Neural progenitor cell (in vitro differentiated cells): ENCODE measurements at places on chromosomes 5 and 9.
A peak's percentile ranks its signal among the peaks of the same experiment; 100 is the strongest.

DNA sequence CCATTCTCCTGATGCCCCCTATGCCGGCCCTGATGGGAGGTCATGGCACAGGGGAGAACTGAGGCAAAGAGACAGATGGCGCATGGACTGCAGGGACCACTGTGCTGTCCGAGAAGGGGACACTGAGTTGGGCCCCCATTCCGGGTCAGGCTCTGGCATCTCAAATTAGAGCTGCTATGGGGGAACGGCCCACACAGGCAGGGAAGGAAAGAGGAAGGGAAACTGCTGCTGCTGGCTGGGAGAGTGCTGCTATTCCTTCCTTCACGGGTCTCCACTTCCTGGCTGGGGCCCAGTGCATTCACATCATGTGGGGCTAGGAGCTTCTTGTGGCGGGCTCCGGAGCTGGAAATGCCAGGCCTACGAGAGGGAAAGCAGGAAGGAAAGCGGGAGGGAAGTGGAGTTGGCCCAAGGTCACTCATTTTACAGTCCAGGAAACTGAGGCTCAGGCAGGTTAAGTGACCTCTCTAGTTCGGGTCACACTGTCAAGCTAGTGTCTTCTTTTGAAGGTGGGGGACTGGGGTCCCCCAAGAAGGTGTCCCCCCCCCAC is 1.3 kb upstream of the CARD19 start:
- peak; percentile 27 for DNase-seq

DNA sequence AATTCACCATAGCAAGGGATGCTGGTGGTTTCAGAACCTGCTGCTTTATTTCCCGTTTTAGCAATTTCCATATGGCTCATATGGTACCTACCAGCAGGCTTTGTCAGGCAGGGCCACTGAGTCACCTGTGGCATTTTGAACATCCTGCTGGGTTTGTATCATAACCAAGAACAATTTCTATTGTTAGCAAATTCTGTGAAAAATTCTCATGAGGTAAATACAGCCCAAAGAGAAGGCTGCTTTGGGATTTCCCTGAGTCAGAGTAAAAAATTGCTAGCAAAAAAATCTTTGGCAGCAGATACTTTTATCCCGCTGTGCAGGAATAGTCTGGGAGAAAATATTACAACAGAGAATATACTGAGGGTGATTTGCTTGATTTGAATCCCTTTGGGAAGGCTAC is 52.7 kb downstream of the PRR16 start:
- no peak for DNase-seq

DNA sequence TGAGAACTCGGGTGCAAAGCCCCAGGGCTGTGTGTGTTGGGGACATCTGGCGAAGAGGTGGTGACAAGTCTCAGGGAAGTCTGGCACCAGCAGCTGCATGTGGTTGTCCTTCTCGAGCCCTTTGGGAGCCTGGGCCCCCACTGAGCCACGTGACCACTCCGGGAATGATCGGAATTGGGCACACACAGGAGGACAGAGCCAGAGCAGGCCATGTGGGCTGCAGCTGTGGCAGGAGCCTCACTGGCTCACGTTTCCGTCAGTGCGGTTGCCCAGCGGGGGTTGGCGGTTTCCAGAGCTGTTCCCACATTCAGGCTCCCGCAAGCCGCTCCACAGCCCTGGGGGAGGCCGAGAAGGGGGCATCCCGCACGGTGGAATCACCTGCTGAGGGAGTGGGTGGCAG is 6.8 kb upstream of the CEL start:
- no peak for DNase-seq

DNA sequence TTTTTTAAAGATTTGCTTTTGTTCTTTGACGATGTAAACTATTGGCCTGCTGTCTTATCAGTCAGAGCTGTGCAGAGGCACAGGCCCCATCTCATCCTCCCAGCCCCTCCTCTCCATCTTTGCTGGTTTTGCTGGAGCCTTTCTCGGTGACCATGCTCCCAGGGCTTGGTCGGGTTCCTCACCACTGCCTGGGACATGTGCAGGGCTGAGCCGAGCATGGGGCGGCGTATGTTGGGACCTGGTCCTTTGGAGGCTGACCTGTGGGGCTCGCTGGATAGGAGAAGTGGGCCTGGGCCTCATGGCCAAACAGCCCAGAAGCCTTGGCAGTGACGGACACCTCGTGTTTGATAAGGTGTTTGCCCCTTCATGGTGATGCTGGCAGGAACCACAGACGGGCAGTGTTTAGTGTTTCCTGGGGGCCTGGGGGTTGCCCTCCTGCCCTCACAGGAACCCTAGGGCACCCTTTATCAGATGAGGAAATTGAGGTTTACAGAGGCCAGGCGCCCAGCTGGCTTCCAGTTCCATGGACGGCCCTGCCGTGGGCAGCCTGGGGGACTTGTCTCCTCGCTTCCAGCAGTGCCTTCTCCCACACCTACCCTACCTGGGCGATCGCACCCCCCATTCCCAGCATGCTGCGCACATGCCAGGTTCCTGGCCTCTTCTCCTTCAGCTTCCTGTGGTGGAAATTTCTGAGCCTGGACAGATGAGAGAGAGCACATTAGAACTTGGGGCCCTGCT is 27.6 kb downstream of the TRAF2 start:
- DNase-seq, result no peak

DNA sequence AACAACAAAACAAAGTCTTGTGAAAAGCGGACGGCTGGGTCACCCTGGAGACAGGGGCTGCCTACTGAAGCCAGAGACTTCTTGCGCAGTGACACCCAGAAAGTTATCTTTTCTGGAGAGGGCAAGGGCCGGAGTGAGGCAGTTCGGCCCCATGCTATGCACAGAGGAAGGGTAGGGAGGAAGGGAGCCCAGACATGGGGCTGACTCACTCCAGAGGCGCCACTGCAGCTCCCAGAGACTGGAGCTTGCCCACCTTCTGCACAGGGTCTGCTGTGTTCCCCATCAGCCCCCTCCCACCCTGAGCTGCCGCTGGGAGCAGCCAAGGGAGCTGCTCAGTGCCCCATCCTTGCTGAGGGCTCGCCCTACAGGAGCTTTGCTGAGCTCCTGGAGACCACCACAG is 13.3 kb downstream of the SLC6A3 start:
- DNase-seq, result no peak

- no peak for DNase-seq
These were observed 223 bp downstream of the NR3C1 start for GRCh38 chr5:143403334-143403592.

DNA sequence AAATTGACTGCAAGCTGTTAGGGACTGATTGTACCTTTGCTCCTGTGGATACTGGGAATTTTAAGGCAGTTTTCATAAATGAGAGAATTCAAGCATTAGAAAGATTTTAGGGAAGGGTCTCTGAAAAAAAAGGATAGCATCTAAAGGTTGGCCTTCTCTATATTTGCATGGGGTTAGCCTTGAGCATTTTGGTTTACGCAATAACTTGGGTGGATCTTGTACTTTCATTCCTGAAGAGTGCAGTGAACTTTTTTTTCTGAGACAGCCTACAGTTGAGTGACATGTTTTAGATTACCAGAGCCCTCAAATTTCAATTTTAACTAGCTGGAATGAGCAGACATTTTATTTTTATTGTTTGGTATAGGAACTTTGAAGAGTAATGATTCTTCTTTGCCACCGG is 91.6 kb upstream of the NR3C1 start:
- no peak for DNase-seq

- no peak for DNase-seq
These were observed 74.7 kb upstream of the COL5A1 start for GRCh38 chr9:134566936-134567335.

GRCh38 chr9:35760651-35761050 is 6.6 kb upstream of the MSMP start:
- DNase-seq, result no peak

DNA sequence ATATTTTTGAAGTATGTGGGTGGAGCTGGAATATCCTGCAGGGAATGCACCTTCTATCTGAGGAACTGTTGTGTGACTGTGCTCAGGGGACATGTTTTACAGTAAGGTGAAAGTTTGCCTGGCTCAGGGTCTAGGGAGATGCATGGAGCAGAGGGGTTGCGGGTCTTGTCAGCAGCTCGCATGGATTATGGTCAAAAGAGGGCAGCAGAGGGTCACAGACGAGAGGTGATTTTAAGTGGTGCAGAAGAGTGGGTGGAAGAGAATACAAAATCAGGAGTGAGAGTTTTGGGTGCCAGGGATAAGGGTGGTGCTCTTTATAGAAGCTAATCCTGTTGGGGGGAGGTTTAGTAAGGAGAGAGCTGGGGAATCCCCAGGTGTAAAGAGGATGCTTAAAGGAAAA is 53.5 kb upstream of the GRIN3A start:
- peak; percentile 70 for DNase-seq

- peak; percentile 45 for DNase-seq
These were observed 1.5 kb downstream of the CLTA start for GRCh38 chr9:36192196-36192595.

DNA sequence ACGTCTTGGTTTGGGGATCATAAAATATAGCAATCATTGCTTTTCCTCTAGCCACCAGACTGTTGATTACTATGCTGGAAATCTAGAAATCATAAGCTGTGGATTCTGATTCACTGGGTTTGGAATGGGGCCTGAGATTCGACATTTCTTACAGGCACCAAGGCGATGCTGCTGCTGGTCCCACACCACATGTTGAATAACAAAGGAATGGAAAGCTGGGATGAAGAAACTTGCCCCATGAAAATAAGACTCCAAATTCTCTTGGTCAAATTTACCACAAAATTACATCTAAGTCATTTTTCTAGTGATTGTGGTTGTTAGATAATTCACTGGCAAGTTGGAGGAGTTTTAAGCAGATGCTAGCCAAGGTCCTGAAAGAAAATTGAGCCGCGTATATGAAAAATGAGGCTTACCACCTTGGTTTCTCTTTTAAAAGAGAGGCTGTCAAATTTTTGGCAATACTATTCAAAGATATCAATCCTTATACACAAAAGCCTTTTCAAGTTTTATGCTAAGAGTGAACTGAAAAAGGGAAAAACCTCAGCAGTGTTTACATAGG is 23.0 kb upstream of the MEIKIN start:
- no peak for DNase-seq

- no peak for DNase-seq
These were observed 388.9 kb downstream of the HTR1A start for GRCh38 chr5:63573380-63573779.

DNA sequence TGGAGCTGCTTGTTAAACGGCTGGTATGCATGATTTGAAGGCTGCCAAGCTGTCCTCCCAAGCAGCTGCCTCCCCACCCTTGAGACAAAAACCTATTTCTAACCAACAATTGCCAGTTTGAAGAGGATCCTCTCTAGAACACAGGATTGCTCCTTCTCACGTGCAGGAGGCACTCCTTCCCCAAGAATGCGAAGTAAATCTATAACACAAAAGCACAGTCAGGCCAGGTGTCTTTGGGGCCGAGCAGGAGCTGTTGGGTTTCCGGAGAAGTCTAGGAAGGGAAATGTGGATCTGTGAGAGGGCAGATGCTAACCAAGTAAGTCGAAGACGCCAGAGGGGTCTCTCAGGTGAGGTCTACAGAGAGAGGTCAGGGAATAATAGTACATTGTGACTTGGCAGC is 35.4 kb upstream of the GNPDA1 start:
- peak; percentile 17 for DNase-seq

GRCh38 chr5:64158827-64159226 is 6.8 kb upstream of the RNF180 start:
- no peak for DNase-seq

- peak; percentile 82 for DNase-seq
These were observed 315.0 kb upstream of the TLE4 start for GRCh38 chr9:79256691-79257213.

- no peak for DNase-seq
These were observed 68.5 kb upstream of the NAA35 start for GRCh38 chr9:85872463-85872862.

DNA sequence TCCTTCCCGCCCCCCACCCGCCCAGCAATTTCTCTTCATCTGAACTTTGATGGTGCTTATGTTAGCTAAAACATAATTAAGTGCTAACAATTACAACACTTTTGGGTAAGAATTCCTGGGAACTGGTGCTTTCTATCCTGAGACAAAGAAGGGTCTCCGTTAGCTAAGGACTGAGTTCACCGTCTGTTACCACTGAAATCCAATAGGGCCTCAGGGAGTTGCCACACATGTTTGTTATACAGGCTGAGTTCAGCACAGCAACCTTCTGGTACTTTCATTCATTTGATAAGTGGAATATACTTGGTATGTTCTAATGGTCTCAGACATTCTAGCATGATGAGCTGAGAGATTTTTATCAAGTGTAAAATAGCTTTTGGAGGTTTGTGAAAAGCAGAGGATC is 437.9 kb downstream of the EFNA5 start:
- DNase-seq, result no peak

- no peak for DNase-seq
These were observed 27.7 kb downstream of the PARP8 start for GRCh38 chr5:50694027-50694590.

DNA sequence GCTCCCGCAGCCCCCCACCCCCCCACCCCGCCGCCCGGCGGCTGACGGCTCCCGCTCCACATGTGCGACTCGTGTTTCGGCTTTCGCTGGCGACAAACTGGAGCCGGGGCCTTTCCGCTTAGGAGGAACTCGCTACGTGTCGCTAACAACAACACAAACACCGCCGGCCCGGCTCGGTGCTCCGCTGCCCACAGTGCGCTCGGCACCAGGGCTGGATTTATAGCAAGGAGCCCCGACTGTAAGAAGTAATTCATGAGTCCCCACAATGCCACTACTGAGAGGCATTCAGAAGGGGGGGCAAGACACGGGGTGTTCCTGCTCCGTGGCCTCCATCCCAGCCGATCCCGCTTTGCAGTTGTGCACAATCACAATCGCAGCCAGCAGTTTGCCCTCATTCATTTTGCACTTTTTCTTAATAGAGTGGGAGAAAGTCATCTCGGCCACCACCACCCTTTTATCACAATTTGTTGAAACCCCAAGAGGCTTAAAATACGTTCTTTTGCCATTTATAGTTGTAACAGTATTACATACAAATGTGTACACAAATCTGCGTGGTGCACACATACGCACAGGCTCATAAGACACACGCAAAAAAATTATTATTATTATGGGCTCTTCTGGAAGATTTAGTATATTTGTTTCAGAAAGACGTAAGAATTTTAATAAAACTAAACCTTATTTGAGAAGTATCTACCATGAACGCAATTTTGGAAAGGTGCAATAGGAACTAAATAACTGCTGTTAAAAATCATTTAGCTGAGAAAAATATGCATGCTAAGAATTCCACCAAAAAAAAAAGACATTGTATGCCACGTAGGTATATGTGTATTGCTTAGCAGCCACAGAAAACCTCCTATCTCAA is 48.1 kb downstream of the EBF1 start:
- DNase-seq, result peak; percentile 79
